ENCODE measurements at places on chromosomes 4 and X.

DNA sequence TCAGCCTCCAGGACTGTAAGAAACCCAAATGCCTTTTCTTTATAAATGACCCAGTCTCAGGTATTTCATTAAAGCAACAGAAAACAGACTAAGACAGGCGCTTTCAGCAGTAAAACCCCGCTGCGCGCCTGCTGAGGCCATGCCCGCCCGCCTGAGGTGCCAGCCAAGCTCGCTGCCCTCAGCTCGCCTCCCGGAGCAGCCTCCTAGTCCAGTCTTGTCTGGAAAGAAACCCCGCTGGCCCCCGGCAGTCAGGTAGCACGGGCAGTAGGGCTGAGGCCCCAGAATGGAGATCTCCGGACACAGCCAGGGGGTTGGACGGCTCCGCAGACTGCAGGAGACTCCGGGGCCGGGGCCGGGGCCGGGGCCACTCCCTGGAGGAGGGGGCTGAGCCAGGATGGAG, 31.7 kb downstream of the ZFYVE28 start:
- no peak for DNase-seq

GRCh38 chrX:100584611-100585010, at the start of gene TNMD:
Gene TNMD (plus strand): TSS chrX:100584936. CDS start chrX:100585019, 83 bp downstream.
- no peak for DNase-seq

DNA sequence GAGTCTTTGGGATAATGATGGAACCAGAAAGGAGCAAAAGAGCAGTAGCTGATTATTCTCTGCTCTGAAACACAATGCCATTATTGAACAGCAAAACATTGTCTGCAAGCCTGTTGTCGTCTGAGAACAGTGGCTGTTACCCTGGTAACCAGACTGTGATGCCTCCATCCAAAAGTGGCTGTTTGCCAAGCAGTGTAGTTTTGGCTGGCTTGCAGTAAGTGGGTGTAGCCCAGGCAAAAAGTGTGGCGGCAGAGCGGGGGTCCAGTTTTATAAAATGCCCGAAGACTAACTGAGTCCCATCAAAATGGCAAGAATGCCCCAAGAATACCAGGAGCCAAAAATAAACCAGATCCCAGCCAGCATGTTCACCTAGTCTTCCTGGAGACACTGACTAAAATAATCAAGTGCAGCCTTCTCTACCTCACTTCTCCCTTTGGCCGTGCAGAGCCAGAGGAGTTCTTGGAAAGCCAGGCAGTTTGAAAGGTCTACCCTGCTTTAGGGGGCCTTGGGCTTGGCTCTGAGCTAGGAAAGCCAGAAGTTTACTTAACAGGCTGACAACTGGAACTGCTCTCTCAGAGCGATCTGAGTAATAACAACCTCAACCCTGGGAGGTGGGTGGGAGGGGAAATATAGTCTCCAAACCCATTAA, 2.6 kb downstream of the PLP1 start:
- no peak for DNase-seq

GRCh38 chr4:81214144-81214880, 710 bp downstream of the PRKG2 start:
- no peak for DNase-seq

- DNase-seq, result no peak
Observed at GRCh38 chr4:154164931-154165839, 326.4 kb downstream of the DCHS2 start.

- no peak for DNase-seq
Observed at GRCh38 chr4:74942918-74943253, 10.0 kb downstream of the PARM1 start.

DNA sequence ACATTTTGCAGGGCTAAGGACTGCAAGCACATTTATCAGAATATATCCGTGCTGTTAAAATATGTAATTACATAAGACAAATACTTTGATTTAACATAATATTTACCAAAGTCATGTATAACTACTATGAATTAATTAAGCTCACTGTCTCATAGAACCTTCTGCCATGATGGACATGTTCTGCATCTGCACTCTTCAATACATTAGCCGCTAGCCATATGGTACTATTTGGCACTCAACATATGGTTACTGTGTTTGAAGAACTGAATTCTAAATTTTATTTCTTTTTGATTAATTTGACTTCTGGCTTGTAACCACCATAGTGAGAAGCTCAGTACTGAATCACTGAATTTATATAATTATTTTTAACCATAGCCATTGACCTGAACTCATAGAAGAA, 427.0 kb upstream of the TRAM1L1 start:
- DNase-seq, result no peak
